NCI-H510A (cell line): ENCODE measurements at places on chromosomes 5 and 9.
A peak's percentile ranks its signal among the peaks of the same experiment; 100 is the strongest.

DNA sequence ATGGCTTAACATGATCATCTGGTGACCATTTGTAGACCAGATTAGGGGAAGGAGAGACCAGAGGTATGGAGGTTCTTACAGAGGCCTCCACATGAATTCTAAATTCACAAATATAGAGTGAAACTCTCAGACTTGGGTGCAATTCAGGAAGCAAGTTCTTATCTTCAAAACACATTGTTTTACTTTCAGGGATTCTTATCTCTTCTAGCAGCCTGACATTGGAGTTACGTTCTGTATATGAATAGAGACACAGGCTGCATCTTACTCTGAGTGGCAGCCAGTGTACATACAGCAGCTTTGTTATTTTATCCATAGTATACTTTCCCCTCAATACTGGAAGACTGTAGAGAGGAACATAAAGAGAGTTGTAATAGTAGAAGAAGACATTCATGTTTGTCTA lies 1331.7 kb upstream of the WWC1 start:
- no peak for DNase-seq

- no peak for DNase-seq
These were observed 599.6 kb downstream of the CCDC171 start for GRCh38 chr9:16152276-16153101.

- DNase-seq: no peak
These were observed 374.9 kb upstream of the IRX4 start for GRCh38 chr5:2257326-2258244.

DNA sequence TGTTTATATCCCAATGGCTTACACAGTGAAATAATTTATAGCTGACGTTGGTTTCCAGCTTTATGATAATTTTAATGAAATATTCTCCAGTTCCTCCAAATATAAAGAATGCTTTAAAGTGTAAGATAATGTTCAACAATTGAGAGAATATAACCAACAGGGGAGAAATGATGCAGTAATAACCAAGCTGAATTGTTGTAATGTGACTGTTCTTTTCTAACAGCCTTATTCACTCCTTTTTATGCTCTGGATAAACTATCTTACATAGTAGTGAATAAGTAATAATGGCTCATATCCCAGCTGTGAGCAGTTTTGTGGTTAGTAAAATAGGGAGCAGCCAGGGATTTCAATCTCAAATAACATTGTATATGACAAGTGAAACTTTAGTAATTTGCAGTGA lies 2348.7 kb upstream of the ACO1 start:
- no peak for DNase-seq

- DNase-seq: no peak
These were observed 95.5 kb downstream of the GHR start for GRCh38 chr5:42518595-42519221.

DNA sequence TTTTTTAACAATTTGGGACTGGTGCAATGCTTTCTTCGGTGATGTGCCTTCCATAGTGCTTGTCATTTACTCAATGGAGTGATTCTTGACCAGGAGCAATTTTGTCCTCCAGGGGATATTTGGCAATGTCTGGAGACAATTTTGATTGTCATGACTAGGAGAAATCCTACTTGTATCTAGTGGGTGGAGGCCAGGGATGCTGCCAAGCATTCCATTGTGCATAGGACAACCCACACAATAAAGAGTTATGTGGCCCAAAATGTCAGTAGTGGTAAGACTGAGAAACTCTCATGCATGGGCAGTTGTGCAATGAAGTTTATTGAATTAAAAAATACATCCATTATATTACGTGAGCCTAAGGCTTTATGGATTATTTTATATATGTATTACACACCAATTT lies 70.5 kb downstream of the FOCAD start:
- DNase-seq: no peak

DNA sequence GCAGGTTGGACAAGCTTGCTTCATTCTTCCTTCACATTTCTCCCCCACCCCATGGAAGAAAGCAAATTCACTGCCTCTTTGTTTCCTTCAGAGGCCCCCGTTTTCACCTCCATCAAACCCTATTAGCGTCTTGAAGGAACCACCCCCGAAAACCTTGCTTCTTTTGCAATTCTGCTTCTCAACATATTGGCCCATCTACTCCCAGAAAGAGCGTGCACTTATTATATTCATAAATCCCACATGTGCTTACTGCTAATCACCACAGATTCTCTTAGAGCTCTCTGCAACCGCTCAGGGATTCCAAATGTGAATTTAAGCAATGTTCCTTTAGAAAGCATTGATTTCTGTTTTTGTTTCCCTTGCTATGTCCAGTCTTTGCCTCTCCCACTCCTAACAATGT lies 1.1 kb downstream of the F2RL2 start:
- no peak for DNase-seq

DNA sequence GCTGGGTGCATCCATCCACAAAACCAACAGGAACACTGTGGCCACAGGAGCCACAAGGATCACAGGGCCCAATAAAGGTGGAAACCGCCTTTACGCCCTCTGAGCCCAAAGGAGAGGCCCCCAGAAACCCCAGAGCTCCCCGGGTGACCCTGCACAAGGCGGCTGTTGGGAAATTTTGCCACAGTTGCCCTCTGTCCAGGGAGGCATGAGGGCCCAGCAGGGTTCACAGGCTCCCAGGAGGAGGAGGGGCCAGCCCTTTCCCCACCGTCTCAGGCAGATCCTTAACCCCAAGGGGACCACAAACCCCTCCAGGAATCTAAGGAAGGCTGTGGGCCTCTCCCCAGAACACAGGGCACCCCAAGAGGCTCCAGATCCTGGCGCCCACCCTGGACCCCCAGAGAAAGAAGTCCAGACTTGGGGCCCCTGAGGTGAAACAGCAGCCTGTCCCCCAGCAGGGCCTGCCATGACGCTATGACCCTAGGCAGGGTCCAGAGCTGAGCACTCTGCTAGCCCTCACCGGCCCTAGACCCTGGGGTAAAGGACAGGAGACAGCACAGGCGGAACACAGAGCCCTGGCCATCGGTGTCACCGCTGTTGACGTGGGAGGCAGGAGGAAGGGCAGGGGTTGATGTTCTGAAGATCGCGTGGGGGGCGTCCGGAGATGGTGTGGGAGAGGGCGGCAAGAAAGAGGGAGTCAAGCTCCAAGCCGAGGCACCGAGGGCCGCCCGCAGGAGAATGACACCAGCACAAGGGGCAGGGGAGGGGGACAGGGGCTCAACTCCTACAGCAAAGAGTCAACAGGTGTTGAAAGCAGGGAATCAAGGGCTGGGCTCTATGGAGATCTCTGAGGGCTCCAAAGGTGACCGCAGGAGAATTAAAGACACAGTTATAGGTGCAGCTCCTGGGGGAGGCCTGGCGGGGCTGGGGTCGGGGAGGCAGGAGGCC lies 97.5 kb downstream of the VAV2 start:
- no peak for DNase-seq

DNA sequence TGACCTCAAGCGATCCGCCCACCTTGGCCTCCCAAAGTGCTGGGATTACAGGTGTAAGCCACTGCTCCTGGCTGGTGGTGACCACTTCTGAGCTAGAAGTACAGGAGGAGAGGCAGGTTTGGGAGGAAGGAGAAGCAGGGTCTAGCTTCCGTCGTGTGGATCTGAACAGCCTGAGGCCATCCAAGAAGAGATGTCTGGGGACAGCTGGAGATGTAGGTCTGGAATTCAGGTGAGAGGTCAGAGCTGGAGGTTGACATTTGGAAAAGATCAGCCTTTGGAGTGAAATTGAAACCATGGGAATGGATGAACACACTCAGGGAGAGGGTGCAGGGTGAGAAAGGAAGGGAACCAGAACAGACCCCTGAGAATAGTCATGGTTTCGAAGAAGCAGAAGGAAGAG lies 33.2 kb upstream of the GGTA1 start:
- no peak for DNase-seq

GRCh38 chr5:37495210-37495609 lies 116.1 kb downstream of the WDR70 start:
- DNase-seq: no peak

- DNase-seq: no peak
These were observed 231.0 kb downstream of the ESM1 start for GRCh38 chr5:54754420-54754819.

DNA sequence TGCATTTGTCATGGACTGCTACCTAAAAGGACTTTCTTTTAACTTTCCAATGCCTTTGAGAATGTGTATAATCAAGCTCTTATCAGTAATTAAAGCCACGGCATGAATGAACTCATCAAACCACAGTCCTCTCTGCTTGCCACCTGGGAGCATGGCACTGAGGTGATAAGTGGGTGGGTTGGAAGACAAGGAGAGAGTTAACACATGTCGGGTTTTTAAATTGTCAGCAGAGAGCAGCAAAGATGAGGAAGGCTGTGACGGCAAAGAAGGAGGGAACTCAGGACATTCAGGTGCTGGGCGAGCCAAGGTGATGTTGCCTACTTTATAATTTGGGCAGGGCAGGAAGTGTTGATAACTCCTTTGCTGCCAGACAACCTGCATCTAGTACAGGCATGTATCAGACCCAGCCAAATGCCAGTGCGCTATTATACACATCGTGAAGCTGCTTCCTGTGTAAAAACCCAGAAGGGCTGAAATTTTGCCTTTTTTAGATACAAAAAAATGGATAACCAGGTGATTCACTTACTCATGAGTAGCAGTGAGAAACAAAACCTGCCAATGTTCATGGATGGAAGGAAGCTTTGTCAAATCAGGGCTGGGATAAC lies 269.1 kb downstream of the KIF4B start:
- DNase-seq: no peak

GRCh38 chr5:3301306-3301705 lies 294.3 kb upstream of the IRX1 start:
- DNase-seq: no peak

DNA sequence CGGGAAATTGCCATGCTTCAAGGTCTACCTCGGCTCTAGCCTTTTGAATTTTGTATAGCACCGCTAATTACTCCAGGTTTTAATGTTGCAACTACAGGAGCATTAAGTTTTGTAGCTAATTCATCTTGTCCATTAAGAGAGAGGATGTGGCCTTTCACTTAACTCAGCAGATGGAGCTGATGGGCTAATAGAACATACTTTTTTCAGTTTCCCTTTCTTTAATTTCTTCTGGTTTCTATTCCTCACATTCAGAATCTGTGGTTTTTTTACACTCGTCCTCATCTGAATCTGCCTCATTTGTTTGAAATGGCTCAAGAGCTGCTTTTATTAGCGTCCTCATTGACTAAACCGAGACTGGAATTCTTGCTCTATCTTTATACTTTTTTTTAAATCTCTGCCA lies 2085.7 kb upstream of the C9orf72 start:
- no peak for DNase-seq

GRCh38 chr9:132878695-132879456 lies at the start of gene SPACA9:
Gene SPACA9, plus strand, starts transcription at chr9:132878898. Its CDS starts 5,050 bp downstream, at chr9:132883948.
- DNase-seq: peak; percentile 41

- DNase-seq: no peak
These were observed 73.4 kb downstream of the NSG2 start for GRCh38 chr5:174118823-174119467.

GRCh38 chr9:122930541-122931225 lies 629 bp downstream of the ZBTB26 start:
- DNase-seq: no peak

DNA sequence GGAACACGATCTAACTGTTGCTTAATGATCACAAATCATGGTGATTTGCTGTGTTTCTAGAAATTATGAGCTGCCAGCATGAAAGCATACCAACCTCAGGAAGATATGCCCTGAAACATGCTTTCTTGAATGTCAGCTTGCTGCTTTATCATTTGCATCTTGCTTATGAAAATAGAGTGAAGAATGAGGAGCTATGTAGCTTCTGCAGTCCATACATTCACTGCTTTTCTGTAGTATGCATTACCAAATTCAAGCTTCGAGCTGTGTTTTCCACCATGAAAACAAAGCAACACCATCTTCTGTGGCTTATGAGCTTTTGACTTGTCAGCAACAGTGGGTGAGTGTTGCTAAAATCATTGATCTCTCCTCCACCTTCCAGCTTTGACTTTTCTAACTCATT lies 16.5 kb downstream of the F2RL2 start:
- DNase-seq: no peak

GRCh38 chr9:109473329-109473728 lies 24.8 kb downstream of the PTPN3 start:
- DNase-seq: no peak

GRCh38 chr5:168334695-168335094 lies 43.2 kb downstream of the WWC1 start:
- DNase-seq: no peak

- no peak for DNase-seq
These were observed 138.9 kb downstream of the GADD45G start for GRCh38 chr9:89743573-89744254.
